Activated CD8-positive, alpha-beta T cell treated with anti-CD3 and anti-CD28 coated beads, Interleukin-2, amount 10 ng/mL, durations not matched to agents 7 days and 5 days (primary cell): ENCODE measurements at places on chromosomes 13 and 19. TPM values are rescaled to one million over a fixed set of nuclear protein-coding genes. Genes with fewer than 3 reads are reported as not detected.

- no peaks in the 10 kb centered on the region for H3K36me3 ChIP-seq
- H3K27me3 ChIP-seq, result no peaks in the 10 kb centered on the region
- peaks cover 7% of the 10 kb centered on the region for H3K4me1 ChIP-seq
Observed at GRCh38 chr19:45569619-45570421, 14.8 kb downstream of the OPA3 start.

GRCh38 chr19:50418176-50419021 lies at the start of gene SPIB:
SPIB (plus strand) TSS chr19:50418938; CDS start chr19:50418963, 25 bp downstream.
- DNase-seq, result no peak
- peaks cover 15% of the 10 kb centered on the region for H3K4me1 ChIP-seq
- H3K27ac ChIP-seq, result peak within 1 kb of the TSS; percentile 53
- peaks cover 5% of the 10 kb centered on the region for H3K36me3 ChIP-seq

GRCh38 chr13:25262261-25262660 lies 25.0 kb downstream of the MTMR6 start:
- DNase-seq, result no peak
- no peaks in the 10 kb centered on the region for H3K27me3 ChIP-seq
- no peaks in the 10 kb centered on the region for H3K4me1 ChIP-seq
- H3K4me3 ChIP-seq, result no peak overlapping the region
- H3K36me3 ChIP-seq, result peaks cover 43% of the 10 kb centered on the region

DNA sequence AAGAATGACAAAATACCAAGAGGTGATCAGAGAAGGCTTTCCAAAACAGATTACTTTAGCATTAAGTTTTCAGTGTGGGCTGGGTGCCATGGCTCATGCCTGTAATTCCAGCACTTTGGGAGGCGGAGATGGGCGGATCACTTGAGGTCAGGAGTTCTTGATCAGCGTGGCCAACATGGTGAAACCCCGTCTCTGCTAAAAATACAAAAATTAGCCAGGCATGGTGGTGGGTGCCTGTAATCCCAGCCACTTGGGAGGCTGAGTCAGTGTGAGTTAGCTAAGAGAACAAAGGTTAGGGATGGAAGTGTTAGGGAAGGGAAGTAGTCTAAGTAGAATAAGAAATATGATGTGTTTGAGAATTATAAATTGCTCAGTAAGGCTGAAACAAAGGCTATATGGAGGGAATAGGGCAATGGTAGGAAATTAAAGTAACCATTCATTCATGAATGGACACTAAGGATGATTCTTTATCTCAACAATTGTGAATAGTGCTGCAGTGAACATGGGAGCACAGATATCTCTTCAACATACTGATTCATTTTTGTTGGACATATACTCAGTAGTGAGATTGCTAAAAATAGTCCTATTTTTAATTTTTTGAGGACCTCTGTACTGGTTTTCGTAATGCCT lies 3.9 kb upstream of the RCBTB2 start:
- H3K27me3 ChIP-seq, result no peaks in the 10 kb centered on the region
- H3K36me3 ChIP-seq, result peaks cover 47% of the 10 kb centered on the region
- DNase-seq, result no peak
- no peak overlapping the region for H3K27ac ChIP-seq
- H3K4me1 ChIP-seq, result peaks cover 22% of the 10 kb centered on the region
- no peak overlapping the region for H3K4me3 ChIP-seq

DNA sequence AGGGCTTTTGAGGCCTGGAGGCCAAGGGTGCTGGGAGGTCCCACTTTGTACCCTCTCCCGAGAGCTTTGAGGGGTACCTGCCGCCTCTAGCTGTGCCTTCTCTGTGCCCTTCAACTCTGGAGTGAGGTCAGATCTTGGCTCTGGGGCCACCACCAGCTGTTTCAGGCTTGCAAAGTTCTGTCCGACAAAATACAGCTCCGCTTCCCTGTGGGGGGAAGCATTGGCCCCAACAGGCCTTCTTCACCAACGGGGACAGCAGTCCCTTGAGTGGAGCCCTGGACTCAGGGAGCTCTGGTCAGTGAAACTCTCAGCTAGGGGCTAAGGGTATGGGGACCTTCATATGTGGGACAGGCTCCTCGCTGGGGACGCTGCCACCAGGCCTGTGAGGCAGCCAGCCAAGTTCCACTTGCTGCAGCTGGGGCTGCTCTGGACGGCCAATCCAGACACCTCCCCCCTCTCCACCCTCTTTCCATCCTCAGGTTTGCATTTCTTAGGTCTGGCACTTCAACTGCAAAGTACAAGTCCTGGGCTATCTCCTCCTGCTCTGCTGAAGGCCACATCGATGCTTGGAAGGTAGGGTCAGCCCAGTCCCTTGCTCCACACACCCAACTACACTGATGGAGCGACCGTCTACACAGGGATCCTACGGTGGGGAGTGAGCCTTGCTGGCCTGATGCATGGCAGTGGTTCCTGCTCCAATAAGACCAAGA lies 46.8 kb downstream of the C13orf46 start:
- peaks cover 7% of the 10 kb centered on the region for H3K4me1 ChIP-seq
- no peak overlapping the region for H3K27ac ChIP-seq
- H3K36me3 ChIP-seq, result no peaks in the 10 kb centered on the region
- H3K4me3 ChIP-seq, result no peak overlapping the region
- no peak for DNase-seq

GRCh38 chr13:32208860-32209259 lies 106.3 kb downstream of the ZAR1L start:
- no peaks in the 10 kb centered on the region for H3K36me3 ChIP-seq
- H3K27me3 ChIP-seq, result peaks cover 4% of the 10 kb centered on the region
- H3K27ac ChIP-seq, result no peak overlapping the region
- no peak for DNase-seq
- H3K4me1 ChIP-seq, result no peaks in the 10 kb centered on the region

DNA sequence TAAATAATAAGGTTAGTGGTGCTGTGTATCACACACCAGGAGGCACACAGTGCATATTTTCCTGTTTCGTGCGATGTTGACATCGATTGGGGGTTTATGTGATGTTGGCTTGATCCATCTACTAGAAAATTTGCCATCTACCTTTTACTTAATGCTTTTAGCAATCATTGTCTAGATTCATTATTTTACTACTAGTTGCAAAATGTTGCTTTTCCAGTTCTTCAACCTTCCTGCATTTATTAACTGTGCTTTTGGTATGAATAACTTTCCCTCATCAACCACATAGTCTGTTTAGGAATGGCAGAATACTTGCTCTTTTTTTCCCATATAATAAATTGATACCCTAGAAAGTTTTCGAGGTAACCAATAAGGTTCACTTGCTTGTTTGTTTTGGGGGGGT lies 17.5 kb downstream of the C13orf42 start:
- H3K4me3 ChIP-seq, result no peak overlapping the region
- H3K36me3 ChIP-seq, result no peaks in the 10 kb centered on the region
- no peak for DNase-seq
- no peaks in the 10 kb centered on the region for H3K4me1 ChIP-seq
- H3K27me3 ChIP-seq, result peaks cover 28% of the 10 kb centered on the region

GRCh38 chr19:51709575-51709974 lies 14.2 kb downstream of the HAS1 start:
- no peak overlapping the region for H3K4me3 ChIP-seq
- peaks cover 17% of the 10 kb centered on the region for H3K27me3 ChIP-seq
- peaks cover 8% of the 10 kb centered on the region for H3K4me1 ChIP-seq
- no peak for DNase-seq
- peaks cover 15% of the 10 kb centered on the region for H3K36me3 ChIP-seq
- H3K27ac ChIP-seq, result no peak overlapping the region

DNA sequence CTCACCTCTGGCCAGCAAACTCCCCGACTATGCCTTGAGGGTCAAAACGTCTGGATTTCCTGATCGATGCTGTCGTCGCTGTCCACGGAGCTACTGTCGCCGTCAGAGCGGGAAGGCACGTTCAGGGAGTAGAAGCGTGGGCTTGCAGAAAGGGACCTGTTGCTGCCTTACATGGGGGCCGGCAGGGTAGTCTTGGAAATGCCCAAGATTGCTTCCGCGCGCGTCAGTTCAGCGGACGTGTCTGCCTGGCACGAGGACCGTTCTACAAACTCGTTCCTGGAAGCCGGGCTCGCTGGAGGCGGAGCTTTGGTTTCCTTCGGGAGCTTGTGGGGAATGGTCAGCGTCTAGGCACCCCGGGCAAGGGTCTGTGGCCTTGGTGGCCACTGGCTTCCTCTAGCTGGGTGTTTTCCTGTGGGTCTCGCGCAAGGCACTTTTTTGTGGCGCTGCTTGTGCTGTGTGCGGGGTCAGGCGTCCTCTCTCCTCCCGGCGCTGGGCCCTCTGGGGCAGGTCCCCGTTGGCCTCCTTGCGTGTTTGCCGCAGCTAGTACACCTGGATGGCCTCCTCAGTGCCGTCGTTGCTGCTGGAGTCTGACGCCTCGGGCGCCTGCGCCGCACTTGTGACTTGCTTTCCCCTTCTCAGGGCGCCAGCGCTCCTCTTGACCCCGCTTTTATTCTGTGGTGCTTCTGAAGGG lies 15.4 kb downstream of the RB1 start:
- peak overlapping the region; percentile 68 for H3K4me3 ChIP-seq
- no peaks in the 10 kb centered on the region for H3K27me3 ChIP-seq
- peaks cover 33% of the 10 kb centered on the region for H3K4me1 ChIP-seq
- DNase-seq, result peak; percentile 24
- peaks cover 81% of the 10 kb centered on the region for H3K36me3 ChIP-seq

- no peak overlapping the region for H3K4me3 ChIP-seq
- peaks cover 22% of the 10 kb centered on the region for H3K36me3 ChIP-seq
- H3K27ac ChIP-seq, result no peak overlapping the region
- H3K27me3 ChIP-seq, result peaks cover under 1% of the 10 kb centered on the region
- no peak for DNase-seq
Observed at GRCh38 chr13:73065665-73066340, 7.0 kb downstream of the KLF5 start.

DNA sequence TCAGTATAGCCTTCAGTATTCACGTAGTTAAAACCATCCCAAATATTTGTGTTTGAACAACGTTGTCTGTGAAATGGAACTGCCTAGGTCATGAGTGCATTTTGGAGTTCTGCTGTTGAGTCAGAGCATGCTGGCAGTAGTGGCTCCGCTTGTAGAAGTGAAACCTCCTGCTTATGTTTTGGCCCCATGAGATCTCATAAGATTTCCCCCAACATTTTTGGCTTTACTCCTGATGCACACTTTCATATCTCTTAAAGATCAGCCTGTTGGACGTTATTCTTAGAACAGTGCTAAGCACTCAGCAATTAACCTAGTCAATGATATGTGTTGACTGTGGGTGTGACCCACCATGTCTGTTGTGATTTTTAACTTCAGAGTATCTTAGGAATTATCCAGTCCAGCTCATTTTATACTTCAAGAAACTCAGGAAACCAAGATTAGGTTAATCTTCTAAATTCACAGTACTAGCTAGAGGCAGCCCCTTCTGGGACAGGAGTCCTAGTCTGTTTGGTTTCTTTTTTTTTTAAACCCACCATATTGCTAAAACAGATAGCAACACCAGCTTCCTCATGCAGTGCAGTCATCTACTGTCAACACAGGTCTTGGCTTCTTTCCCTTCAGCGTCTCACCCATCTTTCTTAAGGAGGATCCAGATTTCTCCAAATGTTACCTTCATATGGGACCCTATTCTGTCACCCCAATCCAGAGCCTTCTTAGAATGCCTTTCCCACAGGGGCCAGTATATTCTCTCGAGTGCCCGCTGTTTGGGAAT lies 26.2 kb downstream of the RAP2A start:
- no peaks in the 10 kb centered on the region for H3K27me3 ChIP-seq
- no peak overlapping the region for H3K27ac ChIP-seq
- H3K4me3 ChIP-seq, result no peak overlapping the region
- peaks cover 26% of the 10 kb centered on the region for H3K36me3 ChIP-seq
- DNase-seq, result no peak

GRCh38 chr19:57317503-57317902 lies 2.8 kb upstream of the ZNF543 start:
- peaks cover 14% of the 10 kb centered on the region for H3K36me3 ChIP-seq
- no peak overlapping the region for H3K4me3 ChIP-seq
- peaks cover 25% of the 10 kb centered on the region for H3K4me1 ChIP-seq
- no peak overlapping the region for H3K27ac ChIP-seq

DNA sequence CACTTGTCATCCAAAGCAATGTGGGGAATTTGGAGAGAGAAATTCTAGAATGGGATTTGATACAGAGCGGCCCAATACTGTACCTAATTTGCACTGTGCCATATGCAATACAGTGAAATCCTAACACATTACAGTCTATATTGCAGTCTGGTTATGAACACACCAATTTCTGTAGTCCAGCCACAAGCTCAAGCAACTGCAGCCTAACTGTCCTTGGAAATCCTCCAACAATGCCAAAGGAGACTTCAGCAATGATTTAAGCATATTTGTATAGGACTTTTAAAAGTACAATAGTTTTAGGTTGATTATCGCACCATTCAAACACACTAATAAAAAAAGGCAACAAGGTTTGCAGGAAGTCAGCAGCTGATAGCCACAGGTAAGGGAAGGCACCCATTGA lies 17.3 kb downstream of the DIAPH3 start:
- no peak for DNase-seq
- no peak overlapping the region for H3K4me3 ChIP-seq
- no peaks in the 10 kb centered on the region for H3K27me3 ChIP-seq
- H3K36me3 ChIP-seq, result peaks cover 5% of the 10 kb centered on the region
- H3K4me1 ChIP-seq, result peaks cover 20% of the 10 kb centered on the region

DNA sequence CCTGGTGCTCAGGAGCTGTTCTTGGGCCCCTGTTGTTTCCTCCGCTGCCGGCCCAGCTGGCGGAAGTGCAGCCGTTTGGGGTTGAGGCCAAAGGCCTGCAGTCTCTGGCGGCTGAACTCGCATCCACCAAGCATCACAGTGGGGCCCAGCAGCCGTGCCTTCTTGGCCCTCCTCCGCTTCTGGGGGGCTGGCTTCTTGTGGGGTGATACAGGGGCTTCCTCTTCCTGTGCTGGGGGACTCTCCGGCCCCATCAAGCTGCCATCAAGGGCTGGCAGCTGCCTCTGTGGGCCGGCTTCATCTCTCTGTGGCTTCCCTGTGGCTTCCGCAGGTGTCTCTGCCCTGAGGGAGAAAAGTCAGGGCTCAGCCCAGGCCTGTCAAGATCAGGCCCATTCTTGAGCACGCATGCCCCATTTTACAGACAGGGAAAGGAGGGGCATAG lies 10.3 kb downstream of the ATG4D start:
- peaks cover 68% of the 10 kb centered on the region for H3K4me1 ChIP-seq
- peak overlapping the region; percentile 63 for H3K4me3 ChIP-seq
- H3K27me3 ChIP-seq, result no peaks in the 10 kb centered on the region
- peak overlapping the region; percentile 93 for H3K27ac ChIP-seq
- DNase-seq, result peak; percentile 95

GRCh38 chr19:4405977-4406376 lies 3.5 kb downstream of the CHAF1A start:
- no peaks in the 10 kb centered on the region for H3K27me3 ChIP-seq
- peak overlapping the region; percentile 16 for H3K27ac ChIP-seq
- no peak for DNase-seq
- H3K4me3 ChIP-seq, result no peak overlapping the region
- peaks cover 56% of the 10 kb centered on the region for H3K36me3 ChIP-seq

GRCh38 chr19:20247016-20247683 lies 80.1 kb downstream of the ZNF486 start:
- no peak overlapping the region for H3K27ac ChIP-seq
- H3K4me3 ChIP-seq, result no peak overlapping the region
- no peaks in the 10 kb centered on the region for H3K27me3 ChIP-seq
- no peaks in the 10 kb centered on the region for H3K36me3 ChIP-seq

Gene TMEM59L
- not detected for total RNA-seq

Gene CASP14
- total RNA-seq, result not detected

Gene CPT1C
- total RNA-seq, result 0.52 TPM

Gene CD22
- total RNA-seq, result 0.63 TPM

Gene ZNF284
- total RNA-seq, result 2.5 TPM

Gene SLC7A10
- not detected for total RNA-seq

Gene TNPO2
- total RNA-seq, result 84.3 TPM
